Stimulated activated CD4-positive, alpha-beta T cell treated with anti-CD3 and anti-CD28 coated beads, Interleukin-15, amount 100 ng/mL, for 24 hours (primary cell): ENCODE measurements at places on chromosomes 6 and 20.

- DNase-seq, result no peak
Measured at GRCh38 chr6:4687656-4687988, 88.6 kb upstream of the CDYL start.

- no peak for DNase-seq
Measured at GRCh38 chr20:15637950-15638754, 935.1 kb downstream of the KIF16B start.

GRCh38 chr6:154542747-154543146, 32.3 kb upstream of the CNKSR3 start:
- no peak for DNase-seq

- DNase-seq, result no peak
Measured at GRCh38 chr20:16423311-16424212, 149.7 kb downstream of the KIF16B start.

- DNase-seq, result peak; percentile 48
Measured at GRCh38 chr20:25042531-25043498, 15.1 kb downstream of the ACSS1 start.

GRCh38 chr20:16302818-16303217, 270.4 kb downstream of the KIF16B start:
- DNase-seq, result no peak

DNA sequence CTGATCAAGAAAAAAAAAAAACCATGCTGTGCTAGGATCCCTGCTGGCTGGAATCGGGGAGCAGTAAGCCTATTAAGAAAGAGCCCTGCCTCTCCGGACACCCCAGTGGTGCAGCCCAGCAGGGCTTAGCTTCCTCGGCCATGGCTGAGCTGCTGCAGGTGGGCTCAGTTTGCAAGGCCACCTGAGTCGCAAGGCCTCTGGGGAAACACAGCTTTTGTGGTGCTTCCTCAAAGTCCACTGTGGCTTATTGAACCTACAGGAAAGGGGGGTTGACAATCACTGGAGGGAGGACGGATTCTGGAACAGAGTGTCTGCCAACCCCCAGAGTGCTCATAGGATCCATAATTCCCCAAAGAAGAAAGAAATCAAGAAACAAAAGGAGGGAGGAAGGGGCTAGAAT, 240.8 kb downstream of the SMOC2 start:
- DNase-seq, result no peak

DNA sequence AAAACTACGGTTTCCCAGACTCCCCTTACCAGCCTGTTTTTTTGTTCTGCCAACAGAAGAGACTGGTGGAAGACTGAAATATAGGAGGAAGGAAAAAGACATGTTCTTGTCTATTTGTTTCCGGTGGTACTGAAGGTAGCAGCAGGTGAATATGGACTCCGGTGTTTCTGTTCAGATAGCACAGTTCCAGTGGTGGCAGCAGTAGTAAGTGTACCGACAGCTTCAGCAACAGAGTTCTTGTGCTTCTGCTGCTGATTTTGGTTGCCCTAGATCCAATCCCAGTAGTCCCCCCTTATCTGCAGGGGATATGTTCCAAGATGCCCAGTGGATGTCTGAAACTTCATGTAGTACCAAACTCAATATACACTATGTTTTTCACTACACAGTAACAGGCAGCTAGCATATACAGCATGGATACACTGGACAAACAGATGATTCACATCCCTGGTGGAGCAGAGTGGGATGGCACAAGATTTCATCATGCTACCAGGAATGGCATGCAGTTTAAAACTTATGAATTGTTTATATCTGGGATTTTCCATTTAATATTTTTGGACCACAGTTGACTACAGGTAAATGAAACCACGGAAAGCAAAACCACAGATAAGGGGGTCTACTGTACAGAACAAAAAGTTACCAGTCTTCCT, 301.8 kb downstream of the BTBD9 start:
- no peak for DNase-seq

GRCh38 chr6:111628142-111628850, 22.6 kb upstream of the TRAF3IP2 start:
- DNase-seq, result no peak

GRCh38 chr6:79686707-79687309, 55.7 kb downstream of the SH3BGRL2 start:
- DNase-seq, result no peak

GRCh38 chr6:156659822-156660198, 117.4 kb upstream of the ARID1B start:
- no peak for DNase-seq

- no peak for DNase-seq
Measured at GRCh38 chr20:48892891-48893290, 28.6 kb upstream of the ARFGEF2 start.

DNA sequence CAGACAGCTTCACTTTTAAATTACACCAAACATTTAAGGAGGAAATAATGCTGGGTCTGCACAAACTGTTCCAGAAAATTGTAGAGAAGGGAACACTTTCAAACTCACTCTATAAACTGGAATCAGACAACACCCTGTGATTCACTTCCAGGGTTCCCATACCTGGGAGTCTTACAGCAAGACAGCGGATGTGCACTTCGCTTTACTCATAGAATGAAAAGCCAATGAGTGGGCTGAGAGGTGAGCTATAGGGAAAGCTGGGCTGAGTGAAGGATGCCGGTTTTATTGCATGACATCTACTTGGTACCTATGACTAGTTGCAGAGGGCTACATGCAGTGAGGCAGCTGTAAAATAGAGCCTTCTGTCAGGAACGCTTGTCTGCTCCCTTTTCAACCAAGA, 152.1 kb downstream of the FNDC1 start:
- no peak for DNase-seq

- DNase-seq, result no peak
Measured at GRCh38 chr20:10675450-10675848, 1.6 kb upstream of the JAG1 start.

DNA sequence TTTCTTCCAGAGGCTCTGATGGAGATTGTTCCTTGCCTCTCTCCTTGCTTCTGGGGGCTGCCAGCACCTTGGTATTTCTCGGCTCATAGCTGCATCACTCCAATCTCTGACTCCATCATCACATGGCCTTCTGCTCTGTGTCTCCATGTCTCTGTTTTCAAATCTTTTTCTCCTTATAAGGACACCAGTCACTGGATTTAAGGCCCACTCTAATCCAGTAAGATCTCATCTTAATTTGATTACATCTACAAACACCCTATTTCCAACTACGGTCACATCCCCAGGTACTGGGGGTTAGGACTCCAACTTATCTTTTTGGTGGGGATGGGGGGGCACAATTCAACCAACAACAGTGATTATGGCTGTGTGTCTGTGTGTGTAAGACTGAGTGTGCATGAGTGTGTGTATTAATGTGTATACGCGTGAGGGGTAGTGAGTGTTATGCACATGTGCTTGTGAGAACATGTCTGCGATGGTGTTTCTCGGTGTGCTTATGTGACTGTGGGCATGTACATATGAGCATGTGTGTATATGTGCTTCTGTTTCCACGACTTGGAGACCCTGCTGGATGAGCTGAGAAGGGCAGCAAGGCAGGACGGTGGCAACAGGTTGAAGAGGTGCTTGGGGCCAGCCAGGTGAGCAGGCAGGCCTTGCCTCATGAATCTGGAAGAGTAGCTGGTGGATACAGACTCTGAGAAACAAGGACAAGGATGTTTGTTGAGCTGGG, 130.5 kb downstream of the MRPL14 start:
- DNase-seq, result no peak

DNA sequence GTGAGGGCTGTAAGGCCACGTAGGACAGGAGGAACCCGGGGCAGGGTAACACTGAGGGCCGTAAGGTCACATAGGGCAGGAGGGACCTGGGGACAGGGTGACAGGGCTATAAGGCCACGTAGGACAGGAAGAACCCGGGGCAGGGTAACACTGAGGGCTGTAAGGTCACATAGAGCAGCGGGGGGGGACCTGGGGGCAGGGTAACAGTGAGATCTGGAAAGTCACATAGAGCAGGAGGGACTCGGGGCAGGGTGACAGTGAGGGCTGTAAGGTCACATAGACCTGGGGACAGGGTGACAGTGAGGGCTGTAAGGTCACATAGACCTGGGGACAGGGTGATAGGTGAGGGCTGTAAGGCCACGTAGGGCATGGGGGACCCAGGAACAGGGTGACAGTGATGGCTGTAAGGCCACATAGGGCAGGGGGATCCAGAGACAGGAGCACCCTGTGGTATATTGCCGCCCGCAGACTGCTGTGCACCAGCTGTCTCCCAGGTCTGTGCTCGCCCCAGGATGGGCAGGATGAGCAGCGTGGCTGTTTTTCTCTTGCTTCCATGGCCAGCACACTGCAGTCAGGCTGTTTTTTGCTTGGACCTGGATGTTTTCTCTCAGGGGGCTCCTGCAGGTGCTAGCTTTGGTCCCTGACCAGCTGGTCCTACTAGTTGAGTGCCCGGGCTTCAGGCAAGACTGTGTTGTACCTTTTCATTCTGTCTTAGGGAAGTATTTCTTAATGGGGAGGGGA, 55.7 kb downstream of the SYTL3 start:
- DNase-seq, result no peak

GRCh38 chr6:46293641-46294316, 123.0 kb upstream of the ENPP5 start:
- no peak for DNase-seq

- DNase-seq, result no peak
Measured at GRCh38 chr20:14341801-14342200, 4.4 kb upstream of the FLRT3 start.

GRCh38 chr6:65706436-65706835, 590 bp downstream of the EYS start:
- DNase-seq, result no peak

DNA sequence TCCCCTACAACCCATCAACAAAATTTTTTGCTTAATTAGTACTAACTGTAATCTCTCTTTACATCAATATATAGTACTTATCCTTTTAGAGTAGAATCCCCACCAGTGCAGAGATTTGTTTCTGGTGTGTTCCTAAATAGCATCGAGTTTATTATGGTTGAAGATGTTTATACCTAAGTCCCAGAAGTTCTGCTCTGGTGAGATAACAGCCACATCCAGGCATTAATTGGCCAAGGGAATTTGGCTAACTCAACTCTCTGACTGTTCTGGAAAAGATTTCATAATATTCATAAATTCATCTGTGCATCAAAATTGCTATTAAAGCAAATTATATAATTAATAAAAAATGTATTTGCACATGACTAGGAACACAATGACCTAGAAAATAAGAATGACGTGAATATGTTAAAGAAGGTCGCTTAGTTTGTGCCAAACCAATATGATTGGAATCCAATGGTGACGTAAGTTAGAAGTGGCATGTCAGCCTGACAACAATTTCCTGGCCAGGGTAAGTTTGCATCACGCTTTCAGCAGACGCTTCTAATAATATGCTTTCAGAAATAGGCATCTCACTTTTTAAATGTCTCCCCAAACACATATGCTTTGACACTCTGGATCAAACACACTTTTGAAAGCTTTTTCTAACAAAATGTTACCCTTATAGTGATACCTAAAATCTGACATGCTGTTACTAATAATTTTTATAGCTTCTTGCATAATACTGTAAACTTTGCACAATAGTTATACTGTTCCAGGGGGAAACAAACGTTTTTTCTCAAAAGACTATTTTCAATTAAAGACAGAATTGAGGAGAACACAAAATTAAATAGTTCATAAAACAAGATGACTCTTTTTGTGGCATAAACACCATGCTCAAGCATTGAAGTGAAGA, 236.7 kb downstream of the TENT5A start:
- DNase-seq, result no peak

DNA sequence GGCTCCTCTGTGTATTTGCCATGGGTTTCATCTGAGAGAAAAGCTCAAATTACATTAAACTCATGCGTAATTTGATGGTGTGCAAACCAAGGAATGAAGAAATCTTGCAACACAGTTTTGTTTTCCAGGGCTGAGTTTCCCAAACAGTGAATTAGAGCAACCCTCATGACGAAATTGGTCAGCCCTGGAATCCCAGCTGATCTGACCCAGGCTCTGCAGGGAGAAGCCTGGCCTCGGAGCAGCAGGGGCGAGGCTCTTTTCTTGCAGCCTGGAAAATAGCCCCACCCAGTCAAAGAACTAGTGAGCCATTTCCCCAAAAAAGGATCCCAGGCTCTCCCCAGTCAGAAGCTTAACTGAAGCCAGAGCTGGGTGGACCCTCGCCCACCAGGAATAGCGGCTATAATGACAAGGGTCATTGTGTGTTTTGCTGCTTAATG, 107.3 kb upstream of the SNX9 start:
- no peak for DNase-seq

- no peak for DNase-seq
Measured at GRCh38 chr6:137846772-137847313, 20.2 kb upstream of the TNFAIP3 start.

DNA sequence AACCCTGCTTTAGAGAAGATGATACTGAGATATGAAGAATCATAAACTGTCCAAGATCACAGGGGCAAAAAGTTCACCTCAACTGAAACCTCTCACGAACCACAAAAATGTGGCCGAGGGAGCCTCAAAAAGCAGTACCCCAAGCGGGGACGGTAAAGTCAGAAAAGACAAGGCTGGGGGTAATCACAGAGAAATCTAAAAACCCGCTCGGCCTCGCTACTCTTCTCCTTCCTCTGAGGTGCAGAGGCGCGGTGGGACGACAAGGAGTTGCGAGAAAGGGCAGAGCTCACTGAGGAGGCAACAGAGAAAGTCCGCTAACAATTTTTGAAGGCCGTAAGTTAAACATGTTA, 356 bp upstream of the IRAK1BP1 start:
- no peak for DNase-seq

DNA sequence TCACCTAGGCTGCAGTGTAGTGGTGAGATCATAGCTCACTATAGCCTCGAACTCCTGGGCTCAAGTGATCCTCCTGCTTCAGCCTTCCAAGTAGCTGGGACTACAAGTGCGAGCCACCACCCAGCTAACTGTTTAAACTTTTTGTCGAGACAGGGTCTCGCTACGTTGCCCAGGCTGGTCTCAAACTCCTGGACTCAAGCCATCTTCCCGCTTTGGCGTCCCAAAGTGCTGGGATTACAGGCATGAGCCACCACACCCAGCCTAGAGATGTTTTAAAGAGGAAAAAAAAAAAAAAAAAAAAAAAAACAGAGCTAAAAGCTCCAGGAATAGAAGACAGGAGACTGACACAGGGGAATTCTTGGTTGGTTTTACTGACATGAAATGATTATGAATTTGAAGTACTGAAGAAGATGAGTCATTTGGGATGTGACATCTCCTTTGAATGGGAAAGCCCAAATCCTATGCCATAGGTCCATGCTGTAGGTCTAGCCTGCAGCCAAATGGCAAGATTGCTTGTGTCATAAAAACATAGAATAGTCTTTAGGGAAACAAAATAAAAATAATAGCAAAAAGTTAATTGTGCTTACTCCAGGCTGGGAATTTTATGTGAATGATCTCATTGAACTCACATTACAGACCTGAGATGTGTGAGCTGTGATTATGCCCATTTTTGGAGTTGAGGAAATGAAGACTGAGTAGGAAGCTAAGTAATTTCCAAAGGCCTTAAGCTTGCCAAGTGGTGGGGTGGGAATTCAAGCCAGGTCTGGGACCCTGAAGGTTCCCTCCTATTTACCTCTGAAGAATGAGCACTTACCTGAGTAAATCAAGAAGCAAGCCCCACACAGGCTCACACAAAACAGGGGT, 24.3 kb upstream of the NHSL1 start:
- no peak for DNase-seq

DNA sequence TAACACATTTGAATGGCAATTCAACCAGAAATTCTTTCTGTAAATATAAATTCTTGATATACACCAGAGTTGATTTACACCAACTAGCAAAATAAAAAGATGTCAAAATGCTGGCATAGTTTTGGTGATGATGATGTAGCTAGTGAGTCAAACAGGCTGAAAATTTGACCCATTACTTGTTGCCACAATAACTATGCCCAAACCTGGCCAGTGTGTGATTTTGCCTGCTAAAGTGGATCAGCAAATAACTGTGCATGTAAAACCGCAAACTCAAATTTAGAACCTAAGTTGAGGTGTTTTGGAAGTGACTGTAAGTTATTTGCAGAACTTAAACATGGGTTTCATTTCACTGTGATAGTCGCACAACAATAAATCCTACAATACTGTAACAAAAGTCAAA, 125.9 kb downstream of the KIF6 start:
- DNase-seq, result no peak
